ENCODE measurements at places on chromosomes 12 and 14.

- DNase-seq: no peak
Measured at GRCh38 chr14:22547948-22548750, 40.9 kb downstream of the DAD1 start.

DNA sequence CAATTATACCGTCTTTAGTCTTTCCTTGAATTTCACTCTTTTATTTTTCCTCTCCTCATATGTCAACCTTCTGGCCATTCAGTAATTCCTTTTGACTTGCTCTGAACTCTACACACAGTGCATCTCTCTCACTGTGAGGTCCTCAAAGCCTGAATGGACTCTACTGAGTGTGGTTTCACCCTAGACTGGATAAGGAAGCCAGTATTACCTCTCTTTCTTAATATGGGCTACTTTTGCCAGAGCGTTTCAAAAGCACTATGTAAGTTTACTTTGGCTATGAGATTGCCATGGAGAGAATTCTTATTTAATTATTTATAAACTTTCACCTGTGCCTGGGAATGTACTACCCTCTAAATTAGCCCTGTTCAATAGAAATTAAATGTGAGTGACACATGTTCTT, 343.5 kb upstream of the DDHD1 start:
- DNase-seq: no peak

DNA sequence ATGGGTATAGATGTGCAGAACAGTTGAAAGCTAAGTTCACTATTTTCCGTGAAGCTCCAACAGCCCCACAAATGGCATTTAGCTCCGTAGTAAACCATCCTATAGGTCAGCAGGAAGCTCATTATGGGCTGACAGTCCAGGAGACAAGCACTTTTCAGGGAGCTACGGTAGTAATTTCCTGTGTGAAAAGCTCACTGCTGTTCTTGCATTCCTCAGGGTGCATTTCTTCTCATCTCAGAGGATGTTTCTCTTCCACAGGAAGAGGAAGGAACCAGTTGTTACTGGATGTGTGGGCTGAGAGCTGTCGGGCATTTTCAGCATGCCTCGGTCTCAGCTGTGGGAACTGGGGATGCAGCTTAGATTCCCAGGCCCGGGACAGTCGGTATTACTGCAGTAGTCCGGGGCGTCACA, 72.8 kb downstream of the GALNT4 start:
- DNase-seq: no peak

DNA sequence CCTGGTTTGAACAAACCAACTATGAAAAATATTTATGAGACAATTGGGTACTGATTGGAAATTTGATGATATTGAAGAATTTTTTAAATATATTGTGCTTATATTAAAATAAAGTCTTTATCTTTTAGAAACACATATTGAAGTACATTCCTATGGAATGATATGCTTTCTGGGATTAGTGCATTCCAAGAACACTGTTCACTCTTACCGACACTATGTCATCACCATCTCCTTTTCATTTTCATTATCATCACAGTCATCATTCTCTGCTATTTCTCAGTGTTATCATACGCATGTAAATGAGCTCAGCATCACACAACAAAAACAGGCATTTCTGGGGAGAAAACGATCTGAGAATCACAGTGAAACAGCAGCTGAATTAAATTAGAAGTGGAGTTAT, 513.3 kb upstream of the CCDC196 start:
- DNase-seq: no peak

GRCh38 chr12:101642115-101643067, 47.6 kb downstream of the MYBPC1 start:
- no peak for DNase-seq

- DNase-seq: no peak
Measured at GRCh38 chr14:103731481-103731880, 15.9 kb downstream of the ZFYVE21 start.

DNA sequence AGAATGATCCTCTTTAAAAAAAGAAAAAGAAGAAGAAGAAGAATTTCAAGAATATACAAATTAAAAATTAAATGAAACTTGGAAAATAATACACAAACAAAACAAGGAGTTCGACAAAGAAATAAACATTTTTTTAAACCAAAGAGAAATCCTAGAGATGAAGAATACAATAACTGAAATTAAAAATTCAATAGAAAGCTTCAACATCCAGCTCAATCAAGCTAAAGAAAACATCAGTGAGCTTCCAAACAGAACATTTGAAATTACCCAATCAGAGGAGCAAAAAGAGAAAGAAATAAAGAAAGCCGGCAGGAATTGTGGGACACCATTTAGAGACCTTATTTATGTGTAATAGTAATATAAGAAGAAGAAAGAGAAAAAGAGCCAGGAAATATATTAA, 37.2 kb upstream of the RHOJ start:
- no peak for DNase-seq

DNA sequence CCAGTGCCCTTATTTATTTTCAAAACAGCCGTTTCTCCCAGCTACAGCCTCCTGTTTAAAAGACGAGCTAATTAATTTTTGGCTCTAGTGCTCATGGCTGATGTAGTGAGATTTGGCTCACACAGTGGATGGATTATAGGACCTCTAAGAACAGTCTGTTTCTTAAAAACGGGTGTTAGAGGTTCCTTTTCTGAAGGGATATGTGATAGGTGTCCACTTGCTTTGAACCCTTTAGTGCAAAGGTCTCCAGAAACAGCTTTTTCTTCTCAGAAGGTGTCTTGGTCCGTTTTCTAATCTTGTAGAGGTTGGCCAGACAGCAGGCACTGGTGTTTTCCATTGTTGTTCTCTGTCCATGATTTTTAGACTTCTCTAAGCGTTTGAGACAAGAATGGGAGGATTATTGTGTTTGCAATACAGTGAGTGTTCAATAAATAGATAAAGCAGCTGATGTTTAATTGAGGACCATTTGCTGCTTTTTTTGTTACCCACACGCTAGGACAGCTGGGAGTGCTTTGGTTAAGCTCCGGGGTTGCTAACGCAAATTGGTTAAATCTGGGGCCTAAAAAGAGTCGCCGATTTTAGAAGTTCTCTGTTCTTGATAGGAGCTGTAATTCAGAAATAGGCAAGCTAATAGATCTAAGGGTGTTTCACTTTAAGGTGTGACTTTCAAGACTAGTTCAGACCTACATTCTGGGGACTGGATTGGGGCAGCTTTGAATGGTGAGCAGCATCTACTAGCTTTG, 1.0 kb downstream of the BORCS5 start:
- peak; percentile 35 for DNase-seq
